ENCODE measurements at places on chromosomes 12 and 14. TPM values are rescaled to one million over a fixed set of nuclear protein-coding genes. Genes with fewer than 3 reads are reported as not detected.

PZP gene
- total RNA-seq: not detected

PMCH gene
- total RNA-seq: not detected

ACVRL1 gene
- 20.8 TPM for total RNA-seq

DBX2 gene
- total RNA-seq: not detected

DNA sequence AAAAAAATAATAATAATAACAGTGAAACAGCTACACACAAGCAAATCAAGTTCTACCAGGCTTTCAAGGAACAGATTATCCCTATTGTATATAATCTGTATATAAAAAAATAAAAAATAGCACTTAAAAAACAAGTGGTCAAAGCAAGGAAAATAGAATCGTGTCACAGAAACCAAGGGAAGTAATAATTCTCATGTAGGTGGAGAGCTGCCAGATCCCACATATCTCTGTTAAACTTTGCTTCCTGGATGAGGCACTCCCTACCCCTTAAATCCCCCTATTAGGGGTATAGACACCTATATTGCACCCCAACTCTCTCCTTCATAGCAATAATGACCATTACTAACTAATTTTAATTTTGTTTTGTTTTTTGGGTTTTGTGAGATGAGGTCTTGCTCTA lies 4.4 kb upstream of the CD27 start:
- no peak for DNase-seq

DNA sequence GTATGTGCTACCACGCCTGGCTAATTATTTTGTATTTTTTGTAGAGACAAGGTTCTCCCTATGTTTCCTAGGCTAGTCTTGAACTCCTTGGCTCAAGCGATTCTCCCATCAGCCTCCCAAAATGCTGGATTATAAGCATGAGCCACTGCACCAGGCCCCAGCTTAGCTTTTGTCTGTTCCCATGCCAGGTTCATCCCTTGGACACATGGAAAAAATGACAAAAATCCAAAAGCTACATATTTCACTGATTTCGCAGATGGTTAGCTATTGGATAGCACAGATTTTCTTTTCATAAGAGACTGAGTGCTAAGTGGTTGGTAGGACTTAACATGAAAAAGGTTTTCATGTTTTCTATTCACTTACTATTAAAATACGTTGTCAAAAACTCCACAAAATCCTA lies 286.6 kb upstream of the KITLG start:
- peak; percentile 11 for DNase-seq

DNA sequence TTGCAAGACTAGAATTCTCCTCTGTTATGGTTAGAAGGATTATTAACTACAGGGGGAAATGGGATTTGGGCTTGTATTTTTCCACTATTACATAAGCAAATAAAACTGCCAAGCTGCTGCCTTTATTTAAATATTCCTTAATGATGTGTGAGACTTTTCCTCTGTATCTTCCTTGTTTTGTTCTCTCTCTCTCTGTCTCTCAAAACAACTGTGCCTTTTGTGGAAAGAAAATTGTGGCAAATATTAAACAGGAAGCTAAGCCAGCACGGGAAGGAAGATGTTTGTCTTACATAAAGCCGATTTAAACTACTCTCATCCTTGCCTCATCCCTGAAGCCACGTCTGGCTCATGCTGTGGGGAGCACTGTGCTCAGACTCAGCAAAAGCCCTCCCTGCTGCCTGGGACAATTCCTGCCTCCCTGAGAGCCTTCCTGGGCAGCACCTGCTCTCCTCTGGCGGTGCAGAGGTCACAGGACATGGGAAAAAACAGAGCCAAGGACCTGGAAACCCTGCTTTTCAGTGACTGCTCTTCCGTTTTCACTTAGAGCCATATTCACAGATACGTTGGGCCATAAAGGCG lies 237.2 kb downstream of the SLC15A4 start:
- DNase-seq: no peak

- DNase-seq: no peak
Observed at GRCh38 chr12:47766502-47767215, 6.4 kb upstream of the SLC48A1 start.

DNA sequence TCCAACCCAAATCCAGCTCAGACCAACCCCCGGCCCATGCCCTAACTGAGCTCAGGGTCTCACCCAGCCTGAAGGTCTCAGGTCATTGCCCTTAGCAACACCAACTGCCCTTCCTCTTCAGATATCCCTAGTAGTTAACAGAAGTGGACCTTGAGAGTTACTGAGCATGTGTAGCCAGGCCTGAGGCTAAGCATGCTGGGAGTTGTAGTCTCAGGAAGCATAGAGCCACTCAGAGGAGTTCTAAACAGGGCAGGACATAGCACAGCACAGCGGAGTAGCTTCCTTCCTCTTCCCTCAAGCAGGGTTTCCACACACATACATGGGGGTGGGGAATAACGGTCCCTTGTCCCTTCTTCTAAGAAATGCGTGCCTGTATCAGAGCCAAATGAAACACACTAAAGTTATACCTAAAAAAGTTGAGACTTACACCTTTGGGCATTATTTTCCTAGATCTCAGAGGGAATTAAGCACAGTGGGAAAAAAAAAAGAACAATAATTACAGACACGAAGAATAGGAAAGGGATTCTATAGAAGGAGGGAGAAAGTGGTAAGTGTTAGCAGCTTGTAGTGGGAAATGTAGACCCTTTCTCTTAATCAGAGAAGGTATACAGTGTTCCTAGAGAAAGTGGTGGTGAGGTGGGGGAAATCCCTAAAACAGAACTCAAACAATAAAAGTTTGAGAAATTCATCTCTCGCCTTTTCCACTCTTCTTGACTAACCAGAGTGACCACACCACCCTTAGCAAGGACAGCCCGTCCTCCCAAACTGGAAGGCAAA lies 4.4 kb downstream of the KMT2D start:
- DNase-seq: peak; percentile 77
